ENCODE measurements at places on chromosomes 2 and 18.

GRCh38 chr2:126315828-126316227 is 340.1 kb upstream of the GYPC start:
- DNase-seq = no peak

- no peak for DNase-seq
These were observed 195.5 kb upstream of the CTAGE1 start for GRCh38 chr18:22613058-22613690.

DNA sequence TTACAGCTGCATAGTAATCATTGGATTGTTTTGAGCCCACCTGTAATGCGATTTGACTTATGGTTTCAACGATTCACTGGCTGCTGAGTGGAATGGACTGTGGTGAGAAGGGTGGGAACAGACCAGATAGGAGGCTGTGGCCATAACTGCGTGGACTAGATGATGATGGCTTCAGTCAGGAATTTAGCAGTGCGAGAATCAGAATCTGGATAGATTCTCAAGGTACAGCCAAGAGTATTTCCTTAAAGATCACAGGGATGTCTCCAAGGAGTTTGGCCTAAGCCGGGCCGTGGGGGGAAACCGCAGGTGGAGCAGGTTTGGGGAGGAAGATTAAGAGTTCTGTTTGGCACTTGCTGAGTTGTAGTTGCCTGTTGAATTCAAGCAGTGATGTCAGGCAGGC is 44.0 kb upstream of the CHMP1B start:
- DNase-seq = no peak

GRCh38 chr2:127293386-127293747 is 577 bp downstream of the ERCC3 start:
- no peak for DNase-seq

GRCh38 chr2:177161741-177162460 is 50.7 kb upstream of the HNRNPA3 start:
- no peak for DNase-seq

- no peak for DNase-seq
These were observed 53.2 kb downstream of the EEF1B2 start for GRCh38 chr2:206212673-206213513.

GRCh38 chr2:77085561-77085960 is 436.6 kb downstream of the LRRTM4 start:
- DNase-seq = no peak

- no peak for DNase-seq
These were observed 55.0 kb upstream of the SERPINB2 start for GRCh38 chr18:63832470-63832869.

DNA sequence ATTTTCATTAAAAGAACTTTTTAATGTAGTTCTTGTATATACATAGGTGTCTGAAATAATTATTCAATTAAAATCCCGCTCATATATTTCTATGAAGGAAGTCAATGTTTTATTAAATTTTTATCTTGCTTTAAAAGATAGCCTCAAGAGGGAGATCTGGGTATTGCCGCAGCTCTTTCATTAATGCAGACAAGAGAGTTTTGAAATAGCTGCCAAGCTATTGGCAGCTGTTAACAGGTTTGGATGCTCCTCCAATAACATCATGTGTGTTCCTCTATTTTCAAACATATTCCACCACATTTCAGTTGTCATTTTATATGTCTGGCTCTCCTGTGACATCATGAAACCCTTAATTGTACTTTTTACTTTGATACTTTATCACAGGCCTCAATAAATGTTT is 12.9 kb upstream of the NT5C1B start:
- no peak for DNase-seq

DNA sequence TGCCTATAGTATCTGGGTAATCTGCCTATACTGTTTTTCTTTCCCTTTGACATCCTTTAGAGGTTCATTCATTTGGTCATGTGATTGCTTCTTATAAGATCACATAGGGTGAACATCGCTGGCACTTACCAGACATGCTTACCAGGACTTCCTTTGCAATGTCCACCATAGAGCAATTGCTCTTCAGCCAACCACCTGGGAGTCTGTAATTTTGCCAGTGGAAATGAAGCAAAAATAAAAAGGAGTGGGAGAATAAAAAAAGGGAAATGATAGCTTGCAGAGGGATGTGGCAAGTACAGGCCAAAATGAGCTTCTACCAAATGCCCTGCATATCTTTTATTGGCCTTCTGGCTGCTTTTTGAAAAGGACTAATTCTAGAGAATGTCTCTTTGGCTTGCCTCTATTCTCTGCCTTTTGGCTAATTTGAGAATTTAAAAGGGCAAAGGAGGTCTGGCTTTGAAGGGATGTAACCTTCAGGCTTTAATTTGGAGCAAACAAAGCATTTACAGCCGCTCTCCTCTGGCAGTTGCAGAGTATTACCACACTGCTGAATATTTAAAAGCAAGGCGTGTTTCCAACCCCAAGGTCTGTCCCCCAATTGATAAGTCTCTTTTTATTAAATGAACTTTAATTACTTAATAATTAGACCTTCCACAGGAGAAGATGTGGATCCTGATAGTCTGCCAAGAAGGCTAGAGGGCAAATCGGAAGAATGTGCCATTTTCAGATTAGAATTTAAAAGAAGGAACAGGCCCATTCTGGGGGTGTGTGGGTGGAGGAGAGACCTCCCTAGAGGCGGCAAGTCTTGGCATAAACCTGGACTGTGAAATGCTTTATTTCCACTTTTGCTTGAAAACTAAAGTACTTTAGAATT is 557.9 kb downstream of the DCC start:
- DNase-seq = no peak

DNA sequence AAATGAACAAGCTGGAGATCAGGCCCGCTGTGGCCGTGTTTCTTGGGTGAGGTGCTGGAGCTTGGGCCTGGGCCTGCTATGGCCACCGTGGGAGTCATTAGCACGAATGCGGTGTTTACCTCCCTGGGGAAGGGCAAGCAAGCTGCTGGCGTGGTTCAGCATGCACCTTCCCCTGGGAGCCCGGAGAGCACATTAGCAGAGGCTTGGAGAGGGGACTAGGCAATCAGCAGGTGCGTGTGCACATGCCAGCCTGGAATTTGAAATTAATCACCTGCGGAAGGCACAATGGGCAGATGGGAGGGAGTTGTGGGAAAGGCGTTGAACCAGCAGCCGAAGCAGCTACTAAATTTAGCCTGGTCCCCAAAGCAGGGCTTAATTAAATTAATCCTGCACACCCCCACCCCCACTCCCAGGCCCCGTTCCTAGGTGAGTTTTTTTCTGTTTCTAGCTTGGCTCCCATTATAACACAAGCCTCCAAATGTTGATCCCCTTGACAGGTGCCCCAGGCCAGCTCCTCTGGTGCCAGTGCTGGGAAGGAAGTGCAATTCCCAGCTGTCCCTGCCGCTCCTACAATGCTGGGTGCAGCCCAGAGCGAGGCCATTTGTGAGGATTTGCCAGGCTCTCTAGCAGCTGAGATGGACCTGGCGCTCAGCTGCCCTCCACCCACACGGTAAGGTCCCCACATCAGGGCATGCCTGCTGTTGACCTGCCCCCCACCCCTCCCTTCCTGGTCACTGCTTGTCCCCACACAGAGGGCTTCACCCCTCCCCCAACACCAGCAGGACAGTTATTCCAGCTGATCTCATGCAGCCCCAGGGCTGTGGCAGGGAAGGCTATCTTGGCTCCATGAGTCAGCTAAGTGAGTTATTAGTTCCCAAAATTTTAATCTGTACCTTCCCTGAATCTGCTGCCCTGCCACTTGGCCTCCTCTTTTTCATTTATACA is 115.0 kb downstream of the ZBTB7C start:
- DNase-seq = peak; percentile 10

DNA sequence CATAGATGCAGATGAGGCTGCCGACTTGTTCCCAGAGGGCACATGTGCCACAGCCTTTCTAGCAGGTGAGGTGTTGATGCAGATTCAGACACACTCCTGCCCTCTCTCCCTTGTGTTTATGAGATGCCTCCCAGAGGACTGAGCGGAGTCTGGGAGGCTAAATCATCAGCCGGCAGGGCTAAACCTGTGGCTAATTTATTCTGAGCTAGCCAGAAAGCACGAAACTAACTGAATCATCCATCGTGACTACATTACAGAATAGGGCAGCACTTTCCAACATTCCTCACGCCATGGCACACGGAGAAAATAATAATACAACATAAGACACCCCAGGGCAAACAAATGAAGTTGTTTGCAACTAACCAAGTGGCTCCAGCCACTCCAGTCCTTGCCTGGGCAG is 101.7 kb upstream of the FZD7 start:
- no peak for DNase-seq

DNA sequence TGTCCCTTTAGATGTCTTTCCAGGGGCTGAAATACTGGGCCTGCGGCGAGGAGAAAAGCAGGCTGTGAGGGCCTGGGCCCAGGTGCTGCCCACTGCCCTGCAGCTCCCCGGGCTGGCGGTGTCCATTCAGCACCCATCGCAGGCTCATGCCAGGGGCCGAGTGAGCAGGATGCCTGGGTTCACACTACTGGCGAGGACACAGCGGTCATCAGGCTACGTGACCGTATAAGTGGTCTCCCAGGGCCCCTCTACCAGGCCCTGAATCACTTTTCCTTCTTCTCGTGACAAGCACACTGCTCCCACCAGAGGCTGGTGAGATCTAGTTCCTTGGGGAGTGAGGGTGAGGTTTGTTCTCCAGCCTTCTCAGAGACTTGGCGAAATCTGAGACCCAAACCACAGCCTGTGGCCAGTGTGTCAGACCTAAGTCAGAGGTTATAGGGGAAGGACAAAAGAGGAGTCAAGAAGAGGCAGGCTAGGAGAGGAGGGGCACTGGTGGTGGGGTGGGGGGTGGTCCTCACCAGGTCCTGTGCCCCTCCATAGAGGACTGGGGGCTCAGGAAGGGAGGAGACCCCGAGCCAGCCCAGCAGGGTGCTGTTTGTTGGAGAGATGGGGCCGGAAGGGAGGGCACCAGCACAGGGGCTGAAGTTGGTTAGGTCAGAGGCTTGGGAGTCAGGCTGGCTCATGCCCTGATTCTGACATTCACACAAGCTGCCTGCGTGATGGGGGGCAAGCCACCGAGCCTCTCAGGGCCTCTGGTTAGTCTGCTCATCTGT is 6.6 kb upstream of the SEMA4C start:
- no peak for DNase-seq

- DNase-seq = no peak
These were observed 122.1 kb downstream of the SH3BP4 start for GRCh38 chr2:235073868-235074413.

DNA sequence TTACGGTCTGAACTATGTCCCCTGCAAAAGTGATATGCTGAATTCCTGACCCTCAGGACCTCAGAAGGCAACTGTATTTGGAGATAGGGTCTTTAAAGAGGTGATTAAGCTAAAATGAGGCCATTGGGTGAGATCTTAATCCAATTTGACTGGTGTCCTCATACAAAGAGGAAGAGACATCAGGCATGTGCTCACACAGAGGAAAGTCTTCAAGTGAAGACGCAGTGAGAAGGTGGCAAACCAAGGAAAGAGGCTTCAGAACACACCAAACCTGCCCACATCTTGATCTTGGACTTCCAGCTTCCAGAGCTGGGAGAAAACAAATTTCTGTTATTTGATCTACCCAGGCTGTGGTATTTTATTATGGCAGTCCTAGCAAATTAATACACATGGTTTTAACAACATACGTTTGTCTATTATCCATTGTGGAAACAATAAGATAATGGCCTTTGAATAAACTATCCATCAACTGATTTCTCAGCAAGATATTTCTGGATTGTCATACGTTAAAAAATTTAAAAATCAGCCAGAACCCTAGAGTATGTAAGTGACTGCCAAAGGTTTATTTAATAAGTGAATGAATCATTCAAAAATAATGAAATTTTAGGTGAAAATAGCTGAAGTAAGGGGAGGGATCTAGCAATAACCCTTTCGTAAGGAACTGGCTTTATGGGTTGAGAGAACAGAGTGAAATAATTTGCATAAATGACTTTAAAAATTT is 6.5 kb downstream of the WIPF1 start:
- DNase-seq = no peak

DNA sequence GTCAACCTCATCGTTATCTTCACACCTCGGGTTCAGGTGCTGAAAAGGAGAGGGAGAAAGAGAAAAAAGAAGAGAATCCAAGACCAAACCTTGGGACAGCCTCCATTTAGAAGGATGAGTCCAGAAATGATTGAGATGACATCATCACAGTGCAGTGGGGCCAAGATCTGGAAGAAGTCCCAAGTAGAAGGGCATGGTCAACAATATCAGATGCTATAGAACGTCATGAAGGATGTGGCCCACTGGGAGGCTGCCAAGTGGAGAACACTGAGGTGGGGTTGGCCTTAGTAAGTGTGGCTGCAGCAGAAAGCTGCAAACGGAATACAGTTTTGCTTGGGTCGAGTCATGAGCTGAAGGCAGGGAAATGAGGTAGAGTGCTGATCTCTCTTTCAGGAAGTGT is 91.1 kb upstream of the FZD7 start:
- no peak for DNase-seq

GRCh38 chr2:240787521-240788472 is 32.2 kb downstream of the KIF1A start:
- DNase-seq = no peak

GRCh38 chr18:13235421-13235831 is 16.9 kb downstream of the LDLRAD4 start:
- DNase-seq = no peak

DNA sequence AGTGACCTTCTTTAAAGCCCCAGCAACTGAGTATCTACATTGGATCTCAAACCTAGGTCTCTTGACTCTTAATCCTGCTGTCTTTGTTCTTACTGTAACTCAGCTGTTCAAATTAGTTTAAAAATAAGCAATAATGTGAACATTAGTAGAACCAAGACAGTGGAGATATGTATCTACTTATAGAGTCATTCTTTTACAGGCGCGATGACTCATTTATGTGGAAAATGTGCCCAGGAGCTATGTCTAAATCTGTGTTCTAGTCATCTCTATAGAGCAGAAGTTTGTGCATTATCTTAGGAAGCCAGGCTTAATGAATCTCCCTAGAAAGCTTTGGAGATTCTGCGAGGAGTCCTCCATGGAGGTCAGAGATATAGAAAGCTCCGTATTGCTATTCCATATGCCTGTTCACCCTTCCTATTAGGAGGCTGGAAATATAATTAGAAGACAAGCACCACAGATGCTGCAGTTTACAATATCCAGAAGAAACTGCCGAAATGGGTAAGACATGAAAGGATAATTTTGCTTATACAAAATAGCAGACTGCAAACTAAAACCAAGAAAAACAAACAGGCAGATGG is 211.6 kb downstream of the TRIB2 start:
- DNase-seq = no peak

GRCh38 chr2:98385050-98385699 is 38.9 kb downstream of the CNGA3 start:
- DNase-seq = peak; percentile 80

DNA sequence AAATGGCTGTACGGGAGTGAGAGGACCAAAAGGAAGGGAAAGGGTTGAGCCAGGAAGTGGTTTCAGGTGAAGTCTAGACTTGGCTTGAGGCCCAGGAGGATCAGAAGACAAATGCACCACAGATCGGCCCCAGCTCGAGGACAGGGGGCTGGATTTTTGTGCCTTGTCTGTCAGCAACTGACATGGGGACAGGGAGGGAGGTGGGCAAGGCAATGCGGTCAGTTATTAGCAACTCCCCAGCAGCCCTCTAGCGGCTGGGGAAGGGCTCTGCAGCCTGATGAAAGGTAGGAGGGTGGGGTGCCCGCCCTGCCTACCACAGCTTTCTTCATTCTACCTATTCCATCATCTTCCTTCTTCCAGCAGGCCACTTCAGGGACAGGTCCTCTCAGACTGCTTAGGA is 50.0 kb downstream of the CPO start:
- no peak for DNase-seq

All from activated CD4-positive, alpha-beta memory T cell treated with anti-CD3 and anti-CD28 coated beads, Interleukin-2, amount 10 ng/mL, durations not matched to agents 7 days and 5 days (primary cell).